ENCODE measurements at places on chromosomes 7 and 10. TPM values are rescaled to one million over a fixed set of nuclear protein-coding genes. Genes with fewer than 3 reads are reported as not detected.

The RAB19 gene
- total RNA-seq, result 21.9 TPM

The PTPRE gene
- 26.9 TPM for total RNA-seq

The ENO4 gene
- 0.37 TPM for total RNA-seq

The PRKG1 gene
- total RNA-seq, result 17.2 TPM

The NUTM2B gene
- 1.3 TPM for total RNA-seq

The ERV3-1 gene
- total RNA-seq, result 7.4 TPM

The KLF14 gene
- total RNA-seq, result not detected

- DNase-seq, result no peak
Observed at GRCh38 chr10:101571271-101571925, 16.7 kb downstream of the POLL start.

DNA sequence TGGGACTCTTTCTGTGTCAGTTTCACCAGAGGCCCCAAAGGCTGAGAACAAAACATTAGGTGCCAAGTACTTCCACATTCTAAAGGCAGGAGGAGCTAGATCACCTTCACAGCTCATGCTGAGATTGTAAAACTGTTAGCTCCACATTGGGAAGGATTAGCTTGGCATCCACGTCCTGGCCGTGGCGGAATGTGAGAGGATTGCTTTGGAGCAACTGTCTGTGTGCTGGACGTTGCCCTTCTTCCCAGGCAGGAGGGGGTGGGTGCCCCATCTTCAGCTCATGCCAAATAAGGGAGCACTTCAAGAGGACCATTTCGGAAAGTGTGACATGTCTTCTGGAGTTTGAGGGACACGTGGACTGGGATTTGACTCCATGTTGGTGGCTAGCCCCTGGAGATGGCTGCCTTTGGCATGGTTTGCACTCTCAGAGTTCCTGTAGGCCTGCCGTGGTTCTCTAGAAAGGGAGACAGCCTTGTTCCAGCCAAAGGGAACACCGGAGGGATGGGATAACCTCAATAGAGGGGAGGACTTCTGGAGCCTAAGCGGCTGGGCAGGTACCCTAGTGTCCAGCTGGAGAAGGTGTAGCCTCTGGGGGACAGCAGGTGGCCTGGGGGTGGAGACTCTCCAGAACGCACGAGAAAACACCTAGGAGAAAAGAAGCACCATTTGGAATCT lies 19.9 kb upstream of the FMC1 start:
- no peak for DNase-seq

DNA sequence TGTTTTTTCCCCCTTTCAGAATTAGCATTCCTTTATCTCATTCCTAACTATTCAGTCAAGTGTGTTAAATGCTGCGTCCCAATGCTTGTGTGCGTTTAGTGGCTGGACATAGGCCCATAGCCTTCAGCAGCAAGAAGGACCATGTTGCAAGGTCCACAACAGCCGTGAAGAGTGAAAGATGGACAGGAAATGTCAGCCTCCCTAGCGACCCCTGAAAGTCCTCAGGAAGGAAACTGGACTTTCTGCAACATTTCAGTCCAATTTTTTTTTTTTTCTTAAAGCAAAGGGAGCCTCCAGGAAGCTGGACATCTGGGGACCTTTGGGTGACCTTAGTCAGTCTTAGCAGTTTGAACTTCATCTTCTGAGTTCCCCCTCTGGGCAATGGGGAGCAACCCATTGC lies 550.7 kb upstream of the MGMT start:
- no peak for DNase-seq

DNA sequence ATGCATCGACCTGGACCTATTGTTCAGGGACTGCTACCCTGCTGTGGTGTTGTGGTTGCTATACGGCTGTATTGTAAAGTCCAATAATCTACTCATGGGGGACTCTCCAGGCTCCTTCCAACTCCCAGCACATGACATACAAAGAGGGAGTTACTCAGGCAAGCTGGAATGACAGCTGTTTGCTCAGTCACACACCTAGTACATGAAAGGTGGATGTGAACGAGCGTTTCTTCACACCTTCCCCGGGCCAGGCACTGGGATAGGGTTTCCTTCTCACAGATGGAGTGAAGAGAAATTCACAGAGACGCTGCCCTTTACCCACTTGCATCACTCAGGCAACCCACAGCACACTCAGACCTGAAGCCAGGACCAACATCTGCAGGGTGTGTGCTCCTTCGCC lies 215.7 kb downstream of the TNS3 start:
- DNase-seq, result no peak

DNA sequence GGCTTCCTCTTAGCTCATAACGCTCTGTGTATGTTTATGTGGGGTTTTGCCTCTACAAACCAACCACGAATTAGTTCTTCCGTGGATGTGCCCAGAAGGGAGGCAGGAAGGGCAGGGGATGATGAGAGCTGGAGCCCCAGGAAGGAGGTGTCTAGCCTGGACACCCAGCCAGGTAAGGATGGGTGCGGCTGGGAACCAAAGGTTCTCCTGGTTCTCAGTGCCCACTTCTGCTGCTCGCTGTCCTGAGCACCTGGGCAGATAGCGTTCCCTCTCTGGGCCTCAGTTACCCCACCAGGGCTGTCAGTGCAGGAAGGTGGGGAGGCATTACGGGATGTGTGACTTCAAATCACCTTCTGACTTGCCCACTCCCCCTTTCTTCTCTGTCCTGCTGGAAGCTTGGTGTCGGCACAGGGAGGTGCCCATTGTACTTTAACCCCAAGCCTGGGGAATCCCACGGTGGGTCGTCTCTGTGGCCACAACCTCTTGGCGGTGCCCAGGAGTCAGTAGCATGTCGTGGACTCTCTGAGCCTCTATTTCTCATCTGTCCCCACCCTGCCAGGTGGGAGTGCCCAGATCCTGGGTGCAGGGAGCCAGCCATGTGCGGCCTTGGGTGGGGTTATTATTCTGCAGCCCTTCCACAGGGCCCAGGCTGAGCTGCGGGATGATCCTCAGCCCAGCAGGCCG lies 18.7 kb upstream of the PCBD1 start:
- no peak for DNase-seq

GRCh38 chr7:88758381-88759229 lies 895 bp upstream of the ZNF804B start:
- DNase-seq, result peak; percentile 10

DNA sequence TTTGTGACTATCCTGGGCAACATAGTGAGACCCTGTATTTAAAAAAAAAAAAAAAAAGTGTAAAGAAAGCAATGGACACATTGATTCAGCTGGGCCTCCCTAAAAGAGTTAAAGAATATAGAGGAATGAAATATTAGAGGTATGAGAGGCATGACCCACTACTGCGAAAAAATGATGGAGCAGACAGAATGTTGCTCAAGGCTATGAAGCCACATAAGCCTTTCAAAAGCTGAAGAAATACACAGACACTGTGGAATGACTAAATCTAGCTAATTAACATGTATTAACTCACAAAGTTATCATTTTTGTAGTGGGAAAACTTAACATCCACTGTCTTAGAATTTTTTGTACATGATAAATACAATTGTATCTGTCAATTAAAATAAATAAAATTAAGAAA lies 107.3 kb downstream of the HGF start:
- no peak for DNase-seq

DNA sequence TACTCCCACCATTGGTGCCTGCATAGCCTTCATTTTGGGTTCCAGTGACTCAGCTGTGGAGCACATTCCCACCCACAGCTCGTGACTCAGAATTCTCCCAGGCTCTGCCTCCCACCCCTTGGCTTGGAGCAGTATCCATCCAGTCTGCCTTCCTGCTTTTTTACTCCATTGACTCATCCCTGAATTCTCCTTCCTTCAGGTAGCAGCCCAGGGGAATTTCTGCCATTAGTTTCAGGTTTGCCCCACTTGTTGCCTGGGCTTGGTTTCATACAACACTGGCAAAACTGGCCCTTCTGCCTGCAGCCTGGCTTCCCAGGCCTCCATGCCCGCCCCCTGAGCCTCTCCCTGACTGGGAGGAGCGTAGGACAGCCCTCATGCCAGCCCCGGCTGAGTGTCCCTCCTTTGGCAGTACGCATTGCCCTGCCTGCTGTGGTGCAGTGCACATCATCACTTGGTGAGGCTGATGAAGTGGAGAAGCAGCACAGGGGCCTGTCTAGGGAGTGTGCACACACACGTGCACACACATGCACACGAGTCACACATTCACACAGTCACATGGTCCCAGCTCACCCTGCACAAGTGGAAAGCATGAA lies 55.0 kb downstream of the SNX10 start:
- DNase-seq, result peak; percentile 47

DNA sequence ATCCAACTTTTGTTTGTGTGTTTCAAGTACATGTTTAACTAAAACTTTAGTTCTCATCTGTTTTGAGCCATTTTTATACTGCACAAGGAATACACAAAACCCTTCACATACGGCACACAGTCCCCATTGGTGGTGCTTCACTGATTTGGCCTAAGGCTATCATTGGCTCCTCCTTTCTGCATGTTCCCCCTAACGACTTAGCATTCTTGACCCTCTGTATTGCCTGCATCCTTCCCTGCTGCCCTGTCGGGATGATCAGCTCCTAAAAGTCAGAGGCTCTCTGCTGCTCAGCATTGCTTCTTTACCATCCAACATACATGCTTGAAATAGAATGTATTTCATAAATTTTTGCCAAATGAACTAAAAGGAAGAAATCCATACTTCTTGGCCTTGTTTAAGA lies 111.4 kb upstream of the ABCB5 start:
- no peak for DNase-seq

GRCh38 chr7:53350241-53350640 lies 314.8 kb downstream of the POM121L12 start:
- DNase-seq, result no peak

DNA sequence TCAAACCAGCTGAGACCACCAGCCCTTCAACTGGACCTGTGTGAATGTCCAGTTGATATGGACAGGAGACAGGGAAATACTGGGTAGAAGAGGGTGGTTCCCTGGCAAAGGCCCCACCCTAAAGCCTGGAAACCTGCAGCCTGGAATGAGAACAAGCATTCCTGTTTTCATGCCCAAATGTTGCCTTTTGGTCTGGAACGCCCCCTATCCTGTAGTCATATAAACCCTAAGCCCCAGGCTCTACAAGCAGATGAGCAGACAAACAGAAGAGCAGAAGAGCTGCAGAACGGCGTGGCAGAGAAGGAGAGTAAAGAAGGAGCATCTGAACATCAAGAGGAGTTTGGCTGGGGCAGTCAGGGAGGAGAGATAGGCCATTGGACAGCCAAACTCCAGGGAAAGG lies 38.4 kb downstream of the SYPL1 start:
- DNase-seq, result no peak

Data from left colon (tissue), 2 donors.